ENCODE measurements at places on chromosomes 4 and X.

DNA sequence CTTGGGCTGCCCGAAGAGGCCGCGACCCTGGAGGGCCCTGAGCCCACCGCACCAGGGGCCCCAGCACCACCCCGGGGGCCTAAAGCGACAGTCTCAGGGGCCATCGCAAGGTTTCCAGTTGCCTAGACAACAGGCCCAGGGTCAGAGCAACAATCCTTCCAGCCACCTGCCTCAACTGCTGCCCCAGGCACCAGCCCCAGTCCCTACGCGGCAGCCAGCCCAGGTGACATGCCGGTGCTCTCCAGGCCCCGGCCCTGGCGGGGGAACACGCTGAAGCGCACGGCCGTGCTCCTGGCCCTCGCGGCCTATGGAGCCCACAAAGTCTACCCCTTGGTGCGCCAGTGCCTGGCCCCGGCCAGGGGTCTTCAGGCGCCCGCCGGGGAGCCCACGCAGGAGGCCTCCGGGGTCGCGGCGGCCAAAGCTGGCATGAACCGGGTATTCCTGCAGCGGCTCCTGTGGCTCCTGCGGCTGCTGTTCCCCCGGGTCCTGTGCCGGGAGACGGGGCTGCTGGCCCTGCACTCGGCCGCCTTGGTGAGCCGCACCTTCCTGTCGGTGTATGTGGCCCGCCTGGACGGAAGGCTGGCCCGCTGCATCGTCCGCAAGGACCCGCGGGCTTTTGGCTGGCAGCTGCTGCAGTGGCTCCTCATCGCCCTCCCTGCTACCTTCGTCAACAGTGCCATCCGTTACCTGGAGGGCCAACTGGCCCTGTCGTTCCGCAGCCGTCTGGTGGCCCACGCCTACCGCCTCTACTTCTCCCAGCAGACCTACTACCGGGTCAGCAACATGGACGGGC lies 579 bp downstream of the ABCD1 start:
- DNase-seq, result peak; percentile 53

GRCh38 chr4:55169352-55169961 lies 44.1 kb upstream of the KDR start:
- DNase-seq, result no peak

- DNase-seq, result no peak
Measured at GRCh38 chrX:99495453-99495852, 914.6 kb downstream of the PCDH19 start.

- DNase-seq, result no peak
Measured at GRCh38 chr4:184553891-184554290, 79.5 kb upstream of the IRF2 start.

- DNase-seq, result no peak
Measured at GRCh38 chrX:115939636-115940160, 230.8 kb upstream of the AGTR2 start.

DNA sequence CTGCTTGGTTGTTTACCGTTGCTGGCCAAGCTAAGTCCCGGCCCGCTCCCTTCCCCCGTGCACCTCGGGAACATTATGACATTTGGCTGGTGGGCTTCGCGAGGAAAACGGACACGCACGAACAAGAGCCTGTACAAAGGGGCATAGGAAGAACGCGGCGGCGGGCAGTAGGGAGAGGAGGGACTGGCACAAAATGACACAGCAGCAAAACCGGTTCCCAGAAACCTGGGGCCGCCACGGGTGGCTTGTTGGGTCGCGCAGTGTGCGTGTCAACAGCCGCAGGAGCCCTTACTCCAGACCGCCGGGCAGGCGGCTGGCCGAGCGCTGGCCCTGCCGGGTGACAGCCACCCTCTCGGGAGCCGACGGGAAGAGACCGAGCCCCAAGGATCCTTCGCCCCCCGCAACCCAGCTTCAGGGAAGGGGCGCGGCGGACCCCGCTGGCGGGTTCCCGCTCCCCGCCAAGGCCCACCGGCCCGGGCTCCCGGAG lies 1.6 kb upstream of the LIN54 start:
- DNase-seq, result peak; percentile 41

DNA sequence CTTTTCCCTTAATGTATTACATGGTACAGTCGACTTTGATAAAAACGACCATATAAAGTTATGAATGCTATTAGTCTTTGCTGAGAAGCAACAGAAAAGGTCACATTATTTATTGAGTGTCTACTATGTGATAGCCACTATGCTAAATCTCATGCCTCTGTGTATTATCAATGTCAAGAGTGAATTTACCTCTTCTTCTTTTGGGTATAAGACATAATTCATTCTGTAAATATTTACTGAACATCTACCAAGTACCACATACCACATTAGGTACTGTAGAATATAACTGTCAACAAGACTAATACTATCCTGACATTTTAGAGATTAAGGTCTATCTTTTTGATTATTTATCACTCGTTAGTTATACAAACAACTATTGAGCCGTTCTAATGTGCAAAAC lies 268.7 kb upstream of the FTHL17 start:
- DNase-seq, result no peak

DNA sequence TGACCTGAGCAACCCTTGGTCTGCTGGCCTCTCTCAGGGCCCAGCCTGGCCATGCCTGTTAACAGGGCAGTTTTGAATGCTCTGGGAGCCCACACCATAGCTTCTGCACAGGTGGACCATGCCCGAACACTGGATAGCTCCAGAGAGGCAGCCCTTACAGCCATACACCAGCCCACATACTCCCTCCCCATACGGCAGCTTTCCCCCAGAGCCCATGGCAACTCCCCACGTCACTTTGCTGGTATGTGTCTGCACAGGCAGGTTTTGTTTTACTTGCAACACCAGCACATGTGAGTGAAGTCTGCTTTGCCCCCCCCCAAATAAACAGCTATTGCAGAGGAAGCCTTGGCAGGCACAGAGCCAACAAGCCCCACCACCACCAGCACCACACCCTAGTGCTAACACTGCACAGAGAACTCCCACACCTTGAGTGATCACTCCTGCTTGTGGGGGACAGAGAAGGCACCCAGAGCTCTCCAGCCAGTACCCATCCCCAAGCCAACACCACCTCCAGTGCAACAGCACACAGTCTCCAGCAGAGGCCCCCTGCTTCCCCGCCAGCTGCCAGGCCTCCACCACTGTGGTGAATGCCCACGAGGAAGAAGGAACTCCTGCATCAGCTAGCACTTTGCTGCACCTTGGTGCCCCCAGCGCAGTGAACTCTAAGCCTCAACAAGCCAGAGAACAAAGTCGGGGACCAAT lies 87.3 kb downstream of the STPG2 start:
- no peak for DNase-seq

- peak; percentile 70 for DNase-seq
Measured at GRCh38 chr4:140755774-140756318, 339 bp downstream of the TBC1D9 start.

All from GM20000 (cell line).